ENCODE measurements at places on chromosomes 16 and 17.

- no peak for DNase-seq
Observed at GRCh38 chr17:40598619-40599467, 33.6 kb upstream of the CCR7 start.

- DNase-seq, result no peak
Observed at GRCh38 chr17:76094046-76094445, 9.5 kb downstream of the EXOC7 start.

- DNase-seq, result no peak
Observed at GRCh38 chr16:89295915-89296314, 78.4 kb downstream of the ZNF778 start.

GRCh38 chr16:24318680-24319079 is 62.5 kb downstream of the CACNG3 start:
- DNase-seq, result no peak

DNA sequence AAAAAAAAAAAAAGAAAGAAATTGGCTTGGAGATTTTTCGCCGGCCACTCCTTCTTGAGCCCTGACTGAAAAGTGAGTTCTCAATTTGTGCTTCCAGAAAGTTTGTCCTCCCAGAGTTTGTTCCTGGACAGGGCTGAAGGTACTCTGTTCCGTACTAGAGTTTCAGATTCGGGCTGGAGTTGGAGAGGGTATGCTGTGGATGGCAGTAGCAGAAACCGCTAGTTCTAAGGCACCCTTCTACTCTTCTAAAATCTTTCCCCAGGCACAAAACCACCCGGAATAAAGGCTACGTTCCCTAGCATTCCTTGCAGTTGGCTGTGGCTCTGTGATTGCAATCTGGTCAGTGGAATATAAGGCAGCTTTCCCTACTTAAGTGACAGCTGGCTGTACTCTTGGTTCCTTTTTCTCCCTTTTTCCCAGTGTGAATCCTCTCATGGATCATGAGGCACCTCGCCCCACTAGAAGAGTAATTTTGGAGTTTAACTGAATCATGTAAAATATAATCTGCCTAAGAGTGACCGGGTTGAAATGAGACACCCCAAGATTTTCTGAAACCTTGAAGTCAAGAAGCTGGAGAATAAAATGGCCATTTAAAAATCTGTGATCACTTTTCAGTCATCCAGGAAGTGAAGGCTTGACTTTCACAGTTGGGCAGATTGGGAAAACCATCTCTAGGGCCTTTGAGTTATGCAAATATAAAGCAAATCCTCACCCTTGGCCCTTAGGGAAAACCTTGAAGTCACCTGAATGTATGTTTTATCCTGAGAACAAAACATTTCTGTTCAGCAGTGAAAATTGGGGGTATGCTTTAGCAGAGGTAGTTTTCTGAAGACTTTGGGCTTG is 901 bp upstream of the HEATR6 start:
- DNase-seq, result no peak

GRCh38 chr17:36722903-36723263 is 121.5 kb downstream of the MRM1 start:
- DNase-seq, result no peak

DNA sequence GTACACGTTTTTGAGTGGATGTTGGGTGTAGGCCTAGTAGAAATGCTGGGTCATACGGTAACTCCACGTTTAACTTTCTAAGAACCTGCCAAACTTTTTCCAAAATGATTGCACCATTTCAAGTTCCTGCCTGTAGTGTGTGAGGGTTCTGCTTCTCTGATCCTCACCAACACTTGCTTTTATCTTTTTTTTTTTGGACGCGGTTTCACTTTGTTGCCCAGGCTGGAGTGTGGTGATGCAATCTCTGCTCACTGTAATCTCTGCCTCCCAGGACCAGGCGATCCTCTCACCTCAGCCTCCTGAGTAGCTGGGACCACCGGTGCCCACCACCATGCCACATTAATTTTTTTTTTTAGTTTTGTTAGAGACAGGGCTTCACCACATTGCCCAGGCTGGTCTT is 23.5 kb downstream of the ZNF750 start:
- DNase-seq, result no peak

DNA sequence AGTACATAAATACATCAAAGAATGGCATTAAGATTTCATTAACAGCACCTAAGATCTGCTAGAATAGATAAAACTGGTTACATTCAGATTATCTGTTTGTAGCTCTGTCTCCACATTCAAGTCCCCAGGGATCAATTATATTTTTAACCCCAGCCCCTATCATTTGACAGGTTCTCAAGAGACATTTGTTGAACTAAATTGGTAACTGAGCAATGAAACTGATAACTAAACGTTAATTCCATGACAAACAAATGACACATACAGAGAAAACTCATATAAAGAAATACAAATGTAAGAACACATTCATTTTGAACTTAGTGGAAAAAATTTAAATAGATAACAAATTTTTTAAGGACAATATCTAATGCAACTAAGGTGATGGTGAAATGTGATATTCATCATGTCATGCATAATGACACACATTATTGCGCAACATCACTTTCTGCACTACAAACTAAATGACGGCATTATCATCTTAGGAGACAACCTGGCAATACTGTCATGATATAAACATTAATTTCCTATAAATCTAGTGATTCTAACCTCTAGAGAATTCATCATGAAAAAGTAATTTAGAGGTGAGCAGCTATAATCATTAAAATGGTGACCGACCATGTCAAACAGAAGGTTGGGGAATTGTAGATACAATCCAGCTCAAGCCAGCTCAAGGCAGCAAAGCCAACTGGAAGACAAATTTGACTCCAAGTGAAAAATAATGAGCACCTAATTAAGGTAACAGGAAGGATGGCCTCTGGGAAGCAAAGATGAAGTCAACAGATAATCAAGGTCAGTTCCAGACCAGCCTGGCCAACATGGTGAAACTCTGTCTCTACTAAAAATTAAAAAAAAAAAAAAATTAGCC is 9.5 kb downstream of the ARHGAP17 start:
- DNase-seq, result no peak

DNA sequence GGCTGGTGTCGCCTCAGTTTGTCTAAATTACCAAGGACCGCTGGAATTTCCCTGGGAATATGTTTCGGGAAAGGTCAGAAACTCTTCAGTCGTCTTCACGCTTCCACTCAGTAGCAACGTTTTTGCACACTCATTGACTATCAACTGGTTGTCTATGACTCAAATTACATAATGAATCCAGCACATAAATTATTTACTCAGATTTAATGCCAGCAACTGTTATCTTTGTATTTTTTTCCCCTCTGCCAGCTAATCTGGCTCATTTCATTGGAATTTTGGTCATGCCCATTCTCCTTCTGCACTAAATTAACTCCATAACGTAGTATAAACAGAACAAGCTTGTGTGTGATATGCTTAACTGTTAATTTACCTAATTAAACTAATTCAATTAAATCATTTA is 372.7 kb upstream of the ZFHX3 start:
- no peak for DNase-seq

- DNase-seq, result no peak
Observed at GRCh38 chr17:68353111-68353521, 61.8 kb downstream of the ARSG start.

- no peak for DNase-seq
Observed at GRCh38 chr16:85974428-85975375, 75.7 kb downstream of the IRF8 start.

DNA sequence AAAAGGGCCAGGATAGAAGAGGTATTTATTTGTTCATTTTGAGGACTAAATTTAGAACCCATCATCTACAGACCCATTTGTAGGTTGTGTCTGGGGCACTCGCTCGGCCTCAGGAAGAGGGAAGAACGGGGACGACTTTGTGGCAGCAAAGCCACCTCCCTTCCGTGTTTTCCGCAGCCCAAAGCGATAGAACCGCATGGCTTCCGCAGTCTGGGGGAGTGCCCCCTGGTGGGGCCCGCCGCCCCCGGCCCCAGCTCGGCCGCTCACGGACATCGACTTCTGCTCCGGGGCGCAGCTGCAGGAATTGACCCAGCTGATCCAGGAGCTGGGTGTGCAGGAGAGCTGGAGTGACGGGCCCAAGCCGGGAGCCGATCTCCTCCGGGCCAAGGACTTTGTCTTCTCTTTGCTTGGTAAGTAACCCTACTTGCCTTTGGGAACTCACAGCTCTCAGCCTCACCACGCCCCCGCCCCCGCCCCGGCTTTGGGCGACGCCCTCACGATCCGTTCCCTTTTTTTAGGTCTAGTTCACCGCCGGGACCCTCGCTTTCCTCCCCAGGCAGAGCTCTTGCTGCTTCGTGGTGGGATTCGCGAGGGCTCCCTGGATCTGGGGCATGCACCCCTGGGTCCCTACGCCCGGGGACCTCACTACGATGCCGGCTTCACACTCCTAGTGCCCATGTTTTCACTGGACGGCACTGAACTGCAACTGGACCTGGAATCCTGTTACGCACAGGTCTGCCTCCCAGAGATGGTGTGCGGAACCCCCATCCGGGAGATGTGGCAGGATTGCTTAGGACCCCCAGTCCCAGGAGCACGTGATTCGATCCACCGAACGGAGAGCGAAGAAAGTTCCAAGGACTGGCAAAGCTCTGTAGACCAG is 681 bp downstream of the TMEM102 start:
- no peak for DNase-seq

- DNase-seq, result no peak
Observed at GRCh38 chr17:29256735-29257466, 10.2 kb downstream of the CRYBA1 start.

GRCh38 chr17:57425903-57426880 is 169.9 kb downstream of the MSI2 start:
- no peak for DNase-seq

GRCh38 chr17:9802294-9802693 is 10.9 kb upstream of the DHRS7C start:
- DNase-seq, result no peak

DNA sequence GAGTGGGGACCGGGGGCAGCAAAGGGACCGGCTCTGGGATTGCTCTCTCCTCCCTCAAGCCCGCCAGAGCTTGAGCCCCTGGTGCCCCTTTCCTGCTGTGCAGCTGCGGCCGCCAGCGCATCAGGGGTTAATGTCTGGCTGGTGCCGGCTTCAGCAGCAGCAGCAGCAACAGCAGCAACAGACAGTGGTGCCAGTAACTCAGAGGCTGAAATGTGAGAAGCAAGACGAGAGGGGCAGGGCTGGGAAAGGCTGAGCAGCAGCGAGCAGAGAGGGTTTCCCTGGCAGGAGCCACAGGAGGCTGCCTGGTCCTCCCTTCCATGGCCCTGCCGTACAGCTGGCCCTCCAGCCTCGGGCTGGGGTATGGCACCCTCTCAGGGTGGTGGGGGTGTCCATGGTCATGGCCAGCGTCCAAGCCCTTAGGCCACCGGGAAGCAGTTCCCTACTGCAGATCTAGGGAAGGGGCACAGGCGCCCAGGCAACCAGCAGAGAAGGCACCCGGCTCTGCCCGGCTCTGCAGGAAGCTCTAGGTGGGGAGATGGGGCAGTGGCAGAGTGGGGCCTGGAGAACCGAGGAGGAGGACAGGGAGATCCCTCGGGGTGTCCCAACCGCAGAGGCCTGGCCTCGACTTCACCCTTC is 21.1 kb upstream of the TFAP4 start:
- DNase-seq, result peak; percentile 68

DNA sequence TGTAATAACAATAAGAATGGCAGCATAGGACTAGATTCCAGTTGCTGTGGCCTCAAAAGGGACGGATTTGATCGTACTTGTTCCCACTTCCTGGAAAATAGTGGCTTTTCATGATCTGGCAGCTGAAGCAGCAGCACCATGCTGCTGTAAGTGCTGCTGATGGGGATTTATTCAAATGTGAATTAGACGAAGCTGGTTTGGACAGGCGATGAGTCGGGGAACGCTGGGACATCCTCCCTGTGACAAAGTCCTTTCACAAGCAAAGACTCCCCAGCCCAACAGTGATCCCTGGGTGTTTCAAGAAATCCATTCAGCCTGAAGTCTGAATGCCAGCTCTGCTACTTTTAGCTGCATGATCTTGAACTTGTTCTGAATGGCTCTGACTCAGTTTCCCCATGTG is 88.6 kb upstream of the XYLT1 start:
- no peak for DNase-seq

DNA sequence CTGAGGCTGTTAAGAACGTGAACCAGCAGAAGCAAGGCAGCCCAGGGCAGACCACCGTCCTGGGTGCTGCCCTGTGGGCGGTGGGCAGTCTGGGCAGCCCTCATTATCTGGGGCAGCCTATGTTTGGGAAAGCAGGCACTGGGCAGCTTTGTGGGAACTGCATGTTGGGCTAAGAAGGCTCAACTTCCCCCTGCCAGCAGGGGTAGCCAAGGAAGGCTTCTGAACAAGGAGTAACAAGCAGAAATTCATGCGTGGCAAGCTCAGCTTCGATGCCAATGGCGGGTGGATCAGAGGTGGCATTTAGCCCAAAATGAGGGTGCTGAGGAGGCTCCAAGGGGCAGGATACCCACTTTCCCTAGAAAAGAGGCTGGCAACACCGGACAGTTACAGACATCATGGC is 42.7 kb upstream of the METRNL start:
- no peak for DNase-seq

All from DMS79 (cell line).